ENCODE measurements at places on chromosomes 11 and 22. TPM values are rescaled to one million over a fixed set of nuclear protein-coding genes. Genes with fewer than 3 reads are reported as not detected.

GRCh38 chr22:21028277-21029251, 3.8 kb downstream of the SLC7A4 start:
- no peak for DNase-seq

DNA sequence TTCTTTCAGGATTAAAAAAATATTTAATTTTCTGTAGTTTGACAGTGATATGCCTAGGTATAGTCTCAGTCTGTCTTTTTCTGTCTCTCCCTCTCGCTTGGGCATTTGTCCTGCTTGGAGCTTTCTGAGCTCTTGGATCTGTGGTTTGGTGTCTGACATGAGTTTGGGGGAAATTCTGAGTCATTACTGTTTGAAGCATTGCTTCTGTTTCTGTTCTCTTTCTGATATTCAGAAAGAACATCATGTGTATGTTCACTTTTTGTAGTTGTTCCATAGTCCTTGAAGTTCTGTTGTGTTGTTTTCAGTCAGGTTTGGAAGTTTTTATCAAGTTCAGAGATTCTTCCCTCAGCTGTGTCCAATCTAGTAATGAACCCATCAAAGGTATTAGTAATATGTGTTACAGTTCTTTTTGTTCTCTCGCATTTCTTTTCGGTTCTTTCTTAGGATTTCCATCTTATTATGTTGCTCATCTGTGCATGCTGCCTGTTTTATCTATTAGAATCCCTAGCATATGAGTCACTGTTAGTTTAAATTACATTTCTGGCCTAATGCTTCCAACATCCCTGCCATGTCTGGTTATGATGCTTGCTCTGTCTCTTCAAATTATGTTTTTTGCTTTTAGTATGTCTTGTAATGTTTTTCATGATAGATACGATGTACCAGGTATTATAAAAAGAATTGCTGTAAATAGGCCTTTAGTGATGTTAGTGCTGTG, 48.4 kb downstream of the DDX10 start:
- DNase-seq, result peak; percentile 29

GRCh38 chr11:22674470-22675439, 8.3 kb downstream of the GAS2 start:
- DNase-seq, result no peak

Gene TYR
- not detected for total RNA-seq

- no peak for DNase-seq
Observed at GRCh38 chr22:25497716-25498115, 66.8 kb upstream of the GRK3 start.

DNA sequence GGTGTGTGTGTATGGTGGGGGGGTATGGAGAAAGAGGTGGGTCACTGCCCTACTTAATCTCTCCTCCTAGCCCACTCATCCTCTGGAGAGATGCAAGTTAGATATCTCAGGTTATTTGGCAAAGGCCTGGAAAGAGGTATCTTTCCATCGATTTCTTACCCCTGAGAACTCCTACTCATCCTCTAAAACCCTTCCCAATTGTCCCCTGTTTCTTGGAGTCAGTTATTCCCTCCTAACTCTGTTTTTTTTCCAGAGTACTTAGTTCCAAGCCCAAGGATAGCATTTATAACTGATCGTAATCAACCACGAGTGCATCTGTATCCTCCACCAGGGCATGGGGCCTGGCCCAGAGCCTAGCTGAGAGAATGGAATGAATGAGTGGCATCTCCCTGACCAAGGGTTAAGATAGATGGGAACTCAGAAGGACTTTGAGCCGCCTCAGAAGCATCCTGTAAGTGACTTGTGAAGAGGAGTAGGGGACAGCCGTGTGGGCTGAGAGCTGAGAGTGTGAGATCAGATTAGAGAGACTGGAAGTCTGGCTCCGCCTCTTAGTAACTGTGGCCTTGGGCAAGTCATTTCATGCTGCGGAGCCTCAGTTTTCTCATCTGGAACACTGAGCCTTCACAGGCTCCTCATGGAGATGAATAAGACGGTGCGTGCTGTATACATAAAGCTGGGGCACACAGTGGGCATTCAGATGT, 16.2 kb downstream of the CD6 start:
- no peak for DNase-seq

Gene SLCO2B1
- total RNA-seq, result not detected

GRCh38 chr11:3181725-3182461, 16.8 kb upstream of the OSBPL5 start:
- no peak for DNase-seq

Gene OLFML1
- not detected for total RNA-seq

GRCh38 chr22:32050678-32051515, 7.8 kb downstream of the SLC5A1 start:
- DNase-seq, result peak; percentile 82

DNA sequence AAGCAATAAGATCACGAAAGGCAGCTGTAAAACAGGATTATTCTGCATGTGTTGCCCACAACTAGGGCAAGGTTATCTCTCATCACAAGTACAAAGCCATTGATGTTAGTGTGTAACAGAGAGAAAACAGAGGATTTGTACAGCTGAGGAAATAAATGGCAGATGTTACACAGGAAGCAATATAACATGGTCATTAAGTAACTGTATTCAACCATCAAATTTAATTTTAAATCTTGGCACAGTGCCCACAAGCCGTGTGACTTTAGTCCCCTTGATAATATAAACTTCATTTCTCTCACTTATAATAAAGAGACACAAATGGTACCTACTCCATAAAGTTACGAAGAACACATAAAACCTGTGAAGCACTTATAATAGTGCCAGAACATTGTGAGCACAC, 17.3 kb downstream of the OR51E2 start:
- no peak for DNase-seq

GRCh38 chr22:29457730-29458129, 19.3 kb downstream of the RFPL1 start:
- peak; percentile 26 for DNase-seq

- no peak for DNase-seq
Observed at GRCh38 chr11:10503221-10503620, 37.8 kb downstream of the RNF141 start.

- DNase-seq, result no peak
Observed at GRCh38 chr11:120747850-120748814, 236.6 kb downstream of the GRIK4 start.

- DNase-seq, result no peak
Observed at GRCh38 chr11:64537876-64538275, 53.1 kb upstream of the SLC22A12 start.

GRCh38 chr22:46104881-46105493, 45.3 kb upstream of the PPARA start:
- peak; percentile 68 for DNase-seq

DNA sequence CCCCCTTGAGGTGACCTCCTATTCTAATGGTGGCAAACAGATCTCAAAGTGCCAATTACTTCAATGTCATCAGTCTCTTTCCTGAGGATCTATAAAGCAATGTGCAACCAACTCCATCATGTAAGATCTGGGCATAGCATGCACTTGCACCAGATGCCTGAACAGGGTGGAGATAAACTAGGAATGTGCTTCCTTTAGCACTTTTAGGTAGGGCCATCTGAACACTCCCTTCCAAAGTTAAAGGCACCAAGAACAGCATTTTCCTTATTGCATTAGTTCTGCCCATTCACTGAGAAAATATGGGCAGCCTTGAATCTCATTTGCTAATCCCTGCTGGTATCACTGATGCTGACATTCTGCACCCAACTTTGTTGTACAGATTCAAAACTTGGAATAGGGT, 112.0 kb downstream of the SGSM3 start:
- DNase-seq, result no peak

DNA sequence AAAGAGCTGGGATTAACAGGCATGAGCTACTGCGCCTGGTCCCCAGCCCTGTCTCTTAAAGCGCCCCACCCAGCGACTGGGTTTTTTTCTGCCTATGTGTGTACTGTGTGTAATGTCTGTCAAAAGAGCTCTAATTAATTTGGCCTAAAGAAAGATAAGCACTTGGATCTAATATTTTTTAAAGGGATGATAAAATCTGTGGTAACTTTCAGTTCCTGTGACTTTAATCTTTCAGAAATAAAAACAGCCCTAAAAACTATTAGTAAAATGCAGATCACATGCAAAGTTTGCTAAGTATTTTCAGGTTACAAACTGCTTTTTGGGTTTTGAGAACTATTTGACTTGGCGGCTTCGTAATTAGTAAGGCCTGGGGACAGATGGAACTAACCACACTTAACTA, 1358.7 kb downstream of the LRRC4C start:
- no peak for DNase-seq

GRCh38 chr22:49408102-49408836, 419.4 kb downstream of the BRD1 start:
- DNase-seq, result no peak

Gene LUZP2
- not detected for total RNA-seq

Gene OR51Q1
- not detected for total RNA-seq

DNA sequence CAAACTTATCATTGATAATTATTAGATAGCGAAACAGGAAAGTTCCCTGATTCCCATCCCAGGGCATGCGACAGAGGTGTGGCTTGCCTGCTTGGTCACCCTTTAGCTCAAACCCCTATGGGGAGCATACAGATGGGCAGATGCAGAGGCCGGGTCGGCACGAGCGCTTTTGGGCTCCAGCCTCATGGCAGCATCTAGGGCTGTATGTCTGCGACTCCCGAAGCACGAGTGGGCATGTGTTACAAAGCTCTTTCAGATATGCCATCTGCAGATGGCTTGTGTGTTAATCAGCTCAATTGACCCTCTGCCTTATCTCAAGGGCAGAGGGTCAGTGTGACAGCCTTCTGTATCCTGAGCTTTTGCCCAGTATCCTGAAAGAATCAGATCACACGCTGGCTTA, 2069.3 kb upstream of the RAG2 start:
- DNase-seq, result no peak

Gene GSTT2B
- total RNA-seq, result 3.0 TPM

Gene FDXACB1
- total RNA-seq, result 2.9 TPM

- no peak for DNase-seq
Observed at GRCh38 chr11:70906101-70906500, 346.3 kb downstream of the SHANK2 start.

GRCh38 chr11:134978388-134979088, 566.5 kb upstream of the B3GAT1 start:
- DNase-seq, result peak; percentile 4

DNA sequence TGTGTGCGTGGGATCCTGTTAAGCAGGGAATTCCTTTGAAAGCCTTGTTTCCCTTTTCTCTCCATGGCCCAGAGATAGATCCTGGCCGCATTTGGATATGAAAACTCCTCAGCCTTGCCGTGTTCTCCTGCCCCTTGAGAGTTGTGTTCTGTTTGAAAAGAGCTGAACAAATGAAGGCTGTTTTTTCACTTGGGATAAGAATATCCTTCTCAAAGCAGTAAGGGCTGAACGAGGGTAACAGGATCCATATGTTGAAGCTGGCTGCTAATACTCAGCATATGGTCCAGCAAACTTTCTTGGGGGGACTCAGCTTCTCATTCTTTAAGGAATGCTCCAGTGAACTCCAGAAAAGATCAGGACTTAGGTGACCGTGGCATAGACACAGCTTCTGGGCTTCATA, 114.5 kb upstream of the TTC12 start:
- DNase-seq, result no peak

- peak; percentile 52 for DNase-seq
Observed at GRCh38 chr11:47186700-47187695, 764 bp upstream of the PACSIN3 start.

- DNase-seq, result no peak
Observed at GRCh38 chr11:42066113-42066512, 606.7 kb upstream of the LRRC4C start.

Gene APOL1
- 1.4 TPM for total RNA-seq

Gene APOA4
- not detected for total RNA-seq

DNA sequence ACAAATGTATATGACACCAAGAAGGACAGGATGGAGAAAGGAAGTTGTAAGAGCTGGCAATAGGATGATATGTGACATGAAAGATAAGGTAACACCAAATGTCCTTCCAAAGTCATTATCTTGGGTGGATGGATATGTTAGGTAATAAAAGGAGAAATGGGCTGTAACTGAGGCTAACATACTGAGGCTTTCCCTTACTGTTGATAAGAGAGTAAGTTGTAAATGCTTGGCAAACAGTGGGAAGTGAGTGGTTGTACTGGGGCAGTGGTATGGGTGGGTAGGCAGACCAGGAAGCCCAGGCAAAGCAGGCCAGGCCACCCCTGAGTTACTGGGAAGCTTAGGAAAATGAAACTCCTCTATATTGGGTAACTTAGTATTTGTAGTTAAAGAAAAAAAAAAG, 73.7 kb downstream of the ARHGAP42 start:
- DNase-seq, result no peak

DNA sequence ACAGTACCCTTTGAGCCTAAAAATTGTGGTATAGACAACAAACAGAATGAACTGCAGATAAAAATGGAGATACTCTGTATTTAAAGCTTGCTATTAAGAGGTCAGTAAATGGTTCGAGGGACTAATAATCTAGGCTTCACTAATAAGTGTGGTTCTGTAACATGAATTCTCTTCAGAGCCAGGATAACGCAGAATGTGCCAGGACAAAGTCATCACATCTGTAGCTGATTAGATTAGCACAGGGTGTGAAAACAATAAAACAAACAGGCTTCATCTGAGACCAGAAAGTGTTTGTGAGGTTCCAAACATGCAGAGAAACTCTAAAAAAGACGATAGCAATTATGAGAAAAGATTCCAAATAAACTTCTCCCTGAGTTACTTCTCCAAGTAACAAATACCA, 89.1 kb upstream of the LUZP2 start:
- DNase-seq, result no peak

DNA sequence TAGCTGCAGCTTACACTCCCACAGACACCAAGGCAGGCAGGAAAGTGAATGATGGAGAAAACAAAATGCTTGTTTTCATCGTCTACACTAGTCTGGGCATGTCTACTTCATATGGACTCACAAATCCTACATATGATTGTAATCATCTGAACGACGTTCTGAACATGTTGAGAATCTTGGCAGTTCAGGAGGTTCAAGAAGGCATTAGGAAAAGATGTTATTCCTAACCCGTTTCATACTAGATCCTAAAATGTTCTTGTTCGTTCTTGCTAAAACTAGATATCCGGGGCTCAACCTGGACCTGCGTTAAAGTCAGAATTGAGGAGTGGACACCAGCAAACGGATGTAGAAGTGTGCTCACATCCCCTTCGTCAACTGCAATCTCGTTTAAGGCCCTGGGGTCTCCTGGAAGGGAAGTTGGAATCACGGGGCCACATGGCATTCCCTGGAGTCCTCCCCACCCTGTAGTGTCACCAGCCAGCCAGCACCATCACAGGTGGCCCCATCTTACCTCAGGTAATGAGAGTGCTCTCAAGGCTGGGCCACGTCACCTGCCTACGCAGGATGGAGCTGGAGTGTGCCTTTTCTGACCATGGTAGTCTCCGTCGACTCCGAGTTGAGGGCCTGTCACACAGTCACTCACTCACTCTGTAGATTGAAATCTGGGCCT, 37.3 kb downstream of the C11orf58 start:
- DNase-seq, result no peak

Gene IPO7
- 173 TPM for total RNA-seq

Gene CXCR5
- not detected for total RNA-seq

- DNase-seq, result no peak
Observed at GRCh38 chr11:17950644-17951043, 62.2 kb downstream of the SERGEF start.

GRCh38 chr22:42760806-42761565, 40.3 kb upstream of the A4GALT start:
- no peak for DNase-seq

Gene LYVE1
- total RNA-seq, result not detected

GRCh38 chr11:30089921-30090320, 73.1 kb upstream of the KCNA4 start:
- no peak for DNase-seq

- no peak for DNase-seq
Observed at GRCh38 chr11:61114913-61115312, 12.6 kb downstream of the CD5 start.

- DNase-seq, result no peak
Observed at GRCh38 chr11:95065336-95065735, 1.4 kb upstream of the SRSF8 start.

GRCh38 chr22:23500508-23501260, 79.4 kb downstream of the IGLL1 start:
- no peak for DNase-seq

- no peak for DNase-seq
Observed at GRCh38 chr22:33272871-33273270, 214.7 kb upstream of the SYN3 start.
